ENCODE measurements at places on chromosomes 6 and 20. TPM values are rescaled to one million over a fixed set of nuclear protein-coding genes. Genes with fewer than 3 reads are reported as not detected.

DNA sequence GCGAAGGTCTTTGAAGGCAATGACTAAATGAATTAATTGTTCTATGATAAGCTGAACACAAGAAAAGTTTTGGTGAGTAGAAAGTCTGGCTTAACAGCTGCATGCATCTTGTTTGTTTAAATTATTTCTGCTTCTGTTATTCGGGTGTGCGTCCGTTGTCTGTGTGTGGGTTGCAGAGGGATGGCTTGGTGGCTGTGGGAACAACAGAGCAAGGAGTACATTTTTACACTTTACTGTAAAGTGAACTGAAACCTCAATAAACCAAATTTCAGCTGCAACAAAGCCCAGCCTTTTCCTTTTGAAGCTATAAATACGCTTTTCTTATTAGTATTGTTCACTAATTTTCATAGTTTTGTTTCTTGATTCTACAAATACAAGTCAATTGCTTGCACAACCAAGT, 3.5 kb upstream of the LAMP5 start:
- no peak for DNase-seq

RFX6 gene
- not detected for total RNA-seq

CGA gene
- not detected for total RNA-seq

FKBP1C gene
- total RNA-seq = 0.10 TPM

MAS1 gene
- not detected for total RNA-seq

GRCh38 chr20:49790077-49790798, 22.4 kb upstream of the SLC9A8 start:
- no peak for DNase-seq

- no peak for DNase-seq
Observed at GRCh38 chr6:163940705-163941623, 526.4 kb downstream of the QKI start.

VTA1 gene
- 81.4 TPM for total RNA-seq

BPI gene
- not detected for total RNA-seq

DNA sequence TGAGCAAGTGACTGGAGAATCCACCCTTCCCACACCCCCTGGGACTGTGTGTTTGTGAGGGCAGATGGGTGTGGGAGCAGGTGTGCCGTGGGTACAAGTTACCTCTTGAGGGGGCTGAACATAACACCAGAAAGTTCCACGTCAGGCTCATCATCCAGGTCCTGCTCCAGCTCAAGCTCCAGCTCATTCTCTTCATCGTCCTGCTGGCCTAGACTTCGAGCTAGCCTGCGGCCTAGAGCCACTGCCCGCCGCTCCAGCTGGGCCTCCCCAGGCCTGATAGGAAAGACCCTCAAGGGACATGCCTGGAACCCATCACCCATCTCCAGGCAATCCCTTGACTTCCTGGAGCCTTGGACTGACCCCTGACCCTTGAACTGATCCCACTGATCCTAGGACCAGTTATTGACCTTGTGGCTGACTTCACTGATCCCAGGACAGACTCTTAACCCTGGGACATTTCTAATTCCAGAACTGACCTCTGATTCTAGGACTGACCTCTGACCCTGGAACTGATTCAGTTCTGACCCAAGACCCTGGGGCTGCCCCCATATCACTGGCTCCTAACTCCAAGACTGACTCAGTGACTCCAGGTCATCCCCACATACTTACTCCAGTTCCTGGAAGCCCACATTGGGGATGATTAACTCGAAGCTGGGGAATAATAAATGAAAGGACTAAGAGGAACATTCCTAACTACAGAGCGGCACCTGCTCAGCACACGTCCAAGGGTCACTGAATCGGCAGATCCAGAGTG, 11.8 kb upstream of the SPAG4 start:
- DNase-seq = peak; percentile 88

DNA sequence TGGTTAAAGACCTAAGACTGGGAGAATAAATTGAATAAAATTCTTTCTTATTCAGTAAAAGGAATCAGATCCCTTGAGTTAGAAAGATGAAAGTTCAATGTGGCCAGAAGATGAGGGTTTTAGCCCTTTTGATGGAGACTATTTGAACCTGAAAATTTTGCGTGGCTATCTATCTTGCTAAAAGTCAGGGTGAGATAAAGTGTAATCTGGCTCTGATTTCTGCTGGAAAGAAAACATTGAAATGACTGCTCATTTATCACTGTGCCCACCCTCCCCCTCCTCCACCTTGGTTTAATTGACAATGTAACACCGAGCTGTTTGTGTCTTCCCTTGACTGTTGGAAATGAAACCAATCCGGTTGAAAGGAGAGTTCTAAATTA, 32.9 kb upstream of the TCF21 start:
- DNase-seq = no peak

GRCh38 chr20:23632711-23633573, 4.8 kb downstream of the CST3 start:
- no peak for DNase-seq

GDAP1L1 gene
- not detected for total RNA-seq

- no peak for DNase-seq
Observed at GRCh38 chr20:61492065-61492464, 240.0 kb downstream of the CDH4 start.

DNA sequence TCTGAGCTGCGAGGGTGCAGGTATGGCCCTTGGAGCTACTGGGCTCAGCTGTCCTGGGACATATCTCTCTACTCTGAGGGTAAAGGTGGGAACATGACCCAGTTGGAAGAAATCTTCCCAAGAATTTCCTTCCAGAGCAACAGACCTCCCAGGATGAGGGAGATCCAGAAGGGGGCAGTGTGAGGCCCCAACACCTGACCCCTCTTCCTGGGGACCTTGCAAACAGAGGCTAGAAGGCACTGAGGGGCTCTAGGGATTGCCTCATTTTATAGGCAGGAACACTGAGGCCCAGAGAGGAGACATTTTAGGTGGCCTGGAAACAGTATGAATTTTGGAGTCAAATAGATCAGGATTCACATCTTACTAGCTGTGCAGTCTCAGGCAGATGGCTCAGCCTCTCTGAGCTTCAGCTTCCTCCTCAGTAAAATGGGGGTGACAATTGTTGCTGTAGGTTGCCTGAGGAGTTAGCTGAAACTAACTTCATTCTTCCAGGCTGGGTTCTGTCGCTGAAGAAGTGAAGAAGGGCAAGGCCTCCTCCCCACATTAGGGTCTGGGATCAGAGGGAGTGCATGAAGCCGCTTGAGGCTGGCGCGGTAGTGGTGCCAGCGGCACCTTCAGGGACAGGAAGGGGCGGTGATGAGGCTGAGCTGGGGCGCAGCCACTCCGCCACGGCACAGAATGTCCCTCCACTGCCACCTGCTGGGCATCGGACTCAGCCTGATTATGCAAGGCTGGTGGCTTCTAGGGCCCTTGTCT, 11.4 kb downstream of the KCNK17 start:
- peak; percentile 49 for DNase-seq

- peak; percentile 86 for DNase-seq
Observed at GRCh38 chr6:121838842-121839241, 403.4 kb downstream of the GJA1 start.

SCGN gene
- total RNA-seq = not detected

- no peak for DNase-seq
Observed at GRCh38 chr20:45500022-45500421, 15.4 kb downstream of the SPINT3 start.

CST2 gene
- total RNA-seq = not detected

- DNase-seq = no peak
Observed at GRCh38 chr6:160135907-160136655, 14.5 kb downstream of the SLC22A1 start.

GLP1R gene
- not detected for total RNA-seq

GRCh38 chr6:149154261-149154821, 163.2 kb upstream of the TAB2 start:
- DNase-seq = no peak

DNA sequence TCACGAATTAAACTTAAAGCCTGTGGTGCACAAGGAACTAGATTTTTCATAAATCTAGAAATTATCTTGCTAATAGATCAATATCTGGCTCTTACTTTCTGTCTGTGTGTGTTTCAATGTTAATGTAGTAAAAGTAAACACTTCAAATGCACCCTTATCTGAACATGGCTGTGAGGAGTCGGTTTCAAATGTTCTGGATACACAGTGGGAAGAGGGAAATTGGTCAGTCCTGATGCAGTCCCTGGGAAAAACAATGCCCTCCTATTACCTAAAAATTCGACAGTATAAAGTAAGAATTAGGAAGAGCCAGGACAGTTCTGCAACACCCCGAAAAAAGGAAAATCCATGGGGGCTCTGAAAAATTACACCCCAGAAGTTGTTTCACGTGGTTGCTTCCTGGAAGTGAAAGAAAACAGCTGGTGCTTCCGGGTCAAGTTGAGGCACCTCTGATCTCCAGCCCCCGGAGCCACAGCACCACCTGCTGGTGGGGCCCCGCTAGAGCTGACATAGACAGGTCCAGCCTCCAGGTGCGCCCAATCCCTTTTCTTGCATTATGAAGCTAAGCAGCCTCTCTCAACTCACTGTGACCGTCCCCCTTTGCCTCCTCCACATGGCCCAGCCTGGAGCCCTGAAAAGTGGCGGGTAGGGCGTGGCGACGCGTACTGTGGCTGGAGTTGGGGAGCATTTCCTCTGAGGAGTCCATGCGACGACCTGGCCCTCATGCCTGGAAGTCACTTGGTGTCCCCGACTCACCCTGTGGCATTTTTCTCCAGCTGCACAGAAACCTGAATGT, 8.3 kb downstream of the SEMG2 start:
- no peak for DNase-seq

- peak; percentile 28 for DNase-seq
Observed at GRCh38 chr6:26475823-26476729, 18.3 kb downstream of the BTN2A1 start.

GRCh38 chr6:11761744-11762620, 16.6 kb downstream of the ADTRP start:
- DNase-seq = peak; percentile 94

GRCh38 chr20:39800111-39800510, 838.0 kb downstream of the DHX35 start:
- peak; percentile 38 for DNase-seq

DNA sequence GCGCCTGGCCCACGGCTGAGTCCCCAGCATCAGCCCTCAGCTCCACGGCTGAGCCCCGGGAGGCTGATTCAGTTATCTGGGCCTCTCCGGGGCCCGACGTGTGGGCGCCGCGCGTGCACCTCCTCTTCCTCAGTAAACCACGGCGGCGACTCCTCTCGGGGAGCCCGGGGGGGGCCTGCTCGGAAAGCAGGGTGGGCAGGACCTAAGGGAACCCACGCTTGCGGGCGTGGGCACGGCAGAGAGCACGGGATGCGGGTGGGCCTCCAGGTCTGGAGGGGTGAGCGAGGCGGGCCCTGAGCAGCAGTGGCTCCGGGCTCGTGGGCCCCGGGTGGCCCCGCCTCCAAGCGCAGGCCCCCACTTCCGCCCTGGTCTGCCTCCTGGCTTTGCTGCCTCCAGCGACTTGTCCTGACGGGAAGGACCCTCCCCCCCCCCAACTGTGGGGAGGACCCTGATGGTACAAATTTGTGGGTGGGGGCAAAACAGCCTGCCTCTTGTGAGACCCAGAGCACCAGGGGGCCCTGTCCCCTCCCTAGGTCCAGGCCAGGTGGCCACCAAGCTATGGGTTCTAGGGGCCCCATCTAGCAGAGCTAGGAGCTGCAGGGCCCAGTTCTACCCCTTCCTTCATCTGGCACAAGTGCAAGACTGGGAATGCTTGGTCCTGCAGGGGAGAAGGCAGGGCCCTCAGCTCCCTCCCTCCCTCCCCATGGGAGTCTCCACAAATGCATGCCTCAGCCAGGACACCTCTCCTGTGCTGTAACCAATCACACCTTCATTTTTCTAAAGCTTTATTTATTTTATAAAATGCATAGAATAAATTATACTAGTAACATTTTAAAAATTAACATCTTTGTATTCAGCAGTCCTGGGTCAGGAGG, 16.9 kb downstream of the UCKL1 start:
- DNase-seq = no peak

PLG gene
- not detected for total RNA-seq

DNA sequence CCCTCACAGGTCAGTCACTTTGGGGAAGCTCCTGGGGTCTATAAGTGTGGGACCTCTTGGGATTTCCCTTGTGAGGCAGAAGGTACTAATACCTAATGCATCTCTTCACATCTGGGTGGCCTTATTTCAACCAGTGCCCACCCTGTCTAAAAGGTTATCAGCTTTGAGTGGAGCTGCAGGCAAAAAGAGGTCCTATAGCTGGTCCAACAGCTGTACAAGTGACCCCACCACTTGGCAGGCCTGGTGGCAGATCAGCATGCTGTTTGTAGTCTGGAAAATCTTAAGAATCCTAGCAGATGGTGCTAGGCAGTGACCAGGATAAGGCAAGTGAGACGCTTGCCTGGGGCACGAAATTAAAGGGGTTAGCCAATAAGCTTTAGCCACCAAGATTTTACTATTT, 51.6 kb upstream of the GTSF1L start:
- DNase-seq = no peak

DNA sequence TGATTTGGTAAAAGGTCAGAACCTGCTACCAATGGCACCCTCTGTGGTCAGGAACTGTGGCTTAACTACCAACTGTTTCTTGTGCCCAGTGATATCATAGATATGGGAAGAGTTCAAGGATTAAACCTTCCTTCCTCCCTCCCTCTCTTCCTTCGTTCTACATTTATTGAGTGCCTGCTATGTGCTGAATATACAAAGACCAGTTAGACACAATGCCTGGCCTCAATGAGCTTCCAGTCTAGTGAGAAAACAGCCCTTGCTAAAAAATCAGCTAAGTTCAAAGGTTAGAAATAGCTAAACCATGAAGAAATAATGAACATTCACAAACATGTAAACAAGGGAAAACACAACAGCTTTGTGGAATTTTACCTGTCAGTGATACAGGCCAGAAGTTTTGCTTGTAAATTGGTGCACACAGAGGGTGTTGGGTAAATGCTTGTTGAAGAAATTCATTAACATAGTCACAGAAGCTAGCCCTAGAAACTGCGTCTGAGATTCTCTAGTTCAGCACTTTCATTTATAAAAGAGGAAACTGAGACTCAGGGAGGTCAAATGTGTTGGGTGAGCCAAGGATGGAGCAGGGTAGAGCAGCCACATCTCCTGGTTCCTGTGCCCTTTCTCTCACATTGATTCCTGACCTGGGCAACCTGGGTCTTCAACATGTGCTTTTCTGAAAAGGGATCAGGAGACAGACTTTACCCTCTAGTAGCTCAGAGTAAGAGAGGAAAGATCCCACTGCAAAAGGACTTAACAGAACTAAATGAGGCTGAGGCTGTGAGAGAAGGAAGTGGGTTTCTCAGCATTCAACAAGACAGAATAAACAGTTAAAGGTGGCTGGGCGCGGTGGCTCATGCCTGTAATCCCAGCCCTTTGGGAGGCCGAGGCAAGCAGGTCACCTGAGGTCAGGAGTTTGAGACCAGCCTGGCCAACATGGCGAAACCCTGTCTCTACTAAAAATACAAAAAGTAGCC, 14.4 kb upstream of the FOXO3 start:
- DNase-seq = no peak

- peak; percentile 26 for DNase-seq
Observed at GRCh38 chr6:27693766-27694546, 218.2 kb downstream of the OR2B2 start.

- DNase-seq = peak; percentile 39
Observed at GRCh38 chr6:7827142-7827541, 83.4 kb downstream of the TXNDC5 start.

MCHR2 gene
- not detected for total RNA-seq

DNA sequence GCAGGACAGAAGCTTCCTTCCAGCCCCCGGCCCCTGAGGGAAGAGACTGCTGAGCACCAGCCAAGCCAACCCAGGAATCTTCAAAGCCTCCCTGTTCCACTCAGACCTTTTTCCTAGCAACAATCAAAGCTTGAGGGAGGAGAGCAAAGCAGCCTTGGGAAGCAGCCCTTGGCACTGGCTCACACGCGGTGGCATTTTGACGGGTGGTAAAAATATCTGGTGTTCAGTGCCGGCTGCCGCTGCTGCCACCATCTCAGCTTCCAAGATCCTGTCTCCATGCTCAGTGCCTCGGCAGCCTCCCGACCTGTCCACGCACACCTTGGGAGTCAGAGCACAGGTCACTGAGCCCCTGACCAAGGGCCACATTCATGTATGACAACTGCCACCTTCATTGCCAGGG, 170.1 kb downstream of the LRFN2 start:
- DNase-seq = no peak
